NCI-H2227 treated with DMSO at 0.1 percent for 48 hours (cell line): ENCODE measurements at places on chromosomes 12 and 14.

- no peak for DNase-seq
Measured at GRCh38 chr12:57219205-57219992, 2.8 kb downstream of the NXPH4 start.

DNA sequence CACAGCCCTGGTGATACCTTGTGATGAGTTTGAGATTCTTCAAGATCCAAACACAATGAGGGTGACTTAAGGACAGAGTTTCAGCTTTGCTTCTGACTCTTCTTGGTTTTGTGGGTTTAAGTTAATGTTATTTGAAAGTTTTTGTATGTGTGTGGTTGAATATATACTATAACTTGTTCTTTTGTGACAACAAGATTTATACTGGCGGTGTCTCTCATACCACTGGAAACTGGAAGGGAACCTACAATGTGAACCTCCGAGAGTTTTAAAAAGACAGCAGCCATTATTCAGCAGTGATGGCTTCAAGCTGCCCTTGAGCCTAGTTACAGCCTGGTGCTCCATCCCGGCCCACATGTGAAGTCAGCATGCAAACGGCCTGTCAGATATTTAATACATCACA is 87.9 kb upstream of the IGF1 start:
- DNase-seq: no peak

GRCh38 chr14:38929416-38929815 is 173.6 kb downstream of the SEC23A start:
- no peak for DNase-seq

DNA sequence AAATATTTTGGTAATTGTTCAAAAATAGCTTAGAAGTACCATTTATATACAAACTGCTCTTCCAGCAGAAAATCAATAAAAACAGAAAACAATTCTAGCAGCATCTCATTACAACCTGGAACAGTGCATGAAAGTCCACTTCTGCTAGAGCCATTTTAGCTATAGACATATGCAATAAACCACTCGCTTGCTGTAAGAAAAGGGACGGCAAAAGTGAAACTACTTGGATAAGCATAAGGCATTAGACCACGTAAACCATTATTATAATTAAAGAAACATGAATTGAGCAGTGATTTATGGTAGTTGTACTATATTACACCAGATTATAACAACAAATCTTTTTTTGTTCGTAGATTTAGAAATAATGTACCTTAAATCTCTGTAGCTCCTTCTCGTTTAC is 48.7 kb downstream of the LRIG3 start:
- DNase-seq: no peak

- no peak for DNase-seq
Measured at GRCh38 chr12:50282721-50283228, 545 bp downstream of the LIMA1 start.

DNA sequence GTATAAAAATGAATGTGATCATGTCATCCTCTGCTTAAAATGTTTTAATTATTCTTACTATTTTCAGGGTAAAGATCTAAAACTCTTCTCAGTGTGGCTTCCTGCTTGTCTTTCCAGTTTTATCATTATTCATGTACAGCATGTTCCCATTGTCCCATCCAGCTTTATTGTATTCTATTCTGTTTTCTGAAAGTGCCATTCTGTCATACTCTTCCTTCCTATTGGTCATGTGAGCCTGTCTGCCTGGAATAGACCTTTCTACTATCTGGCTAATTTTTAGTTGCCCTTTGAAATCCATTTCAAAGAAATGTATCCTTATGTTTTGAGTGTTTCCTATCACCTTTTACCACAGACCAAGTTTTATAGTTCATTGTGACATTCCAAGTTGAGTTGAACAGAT is 34.9 kb downstream of the PALS1 start:
- no peak for DNase-seq

- DNase-seq: no peak
Measured at GRCh38 chr12:65911321-65911720, 87.0 kb downstream of the HMGA2 start.

DNA sequence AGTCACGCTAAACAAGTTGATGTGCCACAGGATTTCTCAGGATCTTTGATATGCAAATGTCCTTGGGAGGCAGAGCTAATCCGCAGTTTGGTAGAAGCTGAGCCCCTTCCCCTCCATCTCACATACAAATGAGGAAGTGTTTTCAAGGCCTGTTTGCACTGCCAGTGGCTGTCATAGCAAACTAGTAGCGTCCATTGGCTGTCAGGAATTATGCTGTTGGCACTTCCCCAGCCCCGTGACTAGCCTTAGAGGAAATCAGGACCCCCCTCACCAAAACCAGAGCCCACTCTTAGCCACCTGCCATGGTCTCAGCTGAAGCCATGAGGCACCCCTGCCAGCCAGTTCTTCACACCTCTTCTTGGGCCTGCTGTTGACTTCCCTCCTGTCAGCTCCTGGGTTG is 253.9 kb downstream of the CACNA1C start:
- no peak for DNase-seq

DNA sequence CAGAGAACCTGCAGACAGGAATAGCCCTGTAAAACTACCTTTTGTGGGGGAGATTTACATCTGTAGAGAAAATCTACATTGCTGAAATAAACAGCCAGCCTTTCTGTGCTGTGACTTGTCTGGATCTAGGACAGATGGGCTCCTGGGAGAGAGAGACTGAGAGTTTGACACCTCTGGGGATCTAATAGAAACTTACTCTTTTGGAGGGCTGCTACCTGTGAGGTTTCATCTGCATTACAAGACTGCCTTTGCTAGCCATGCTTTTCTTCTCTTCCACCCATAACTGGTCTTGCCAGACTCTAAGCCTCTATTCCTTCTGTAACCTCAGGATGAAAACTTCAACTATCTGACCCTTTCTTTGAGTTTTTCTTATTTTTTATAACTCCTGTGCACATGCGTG is 452.6 kb downstream of the ZFP36L1 start:
- no peak for DNase-seq

DNA sequence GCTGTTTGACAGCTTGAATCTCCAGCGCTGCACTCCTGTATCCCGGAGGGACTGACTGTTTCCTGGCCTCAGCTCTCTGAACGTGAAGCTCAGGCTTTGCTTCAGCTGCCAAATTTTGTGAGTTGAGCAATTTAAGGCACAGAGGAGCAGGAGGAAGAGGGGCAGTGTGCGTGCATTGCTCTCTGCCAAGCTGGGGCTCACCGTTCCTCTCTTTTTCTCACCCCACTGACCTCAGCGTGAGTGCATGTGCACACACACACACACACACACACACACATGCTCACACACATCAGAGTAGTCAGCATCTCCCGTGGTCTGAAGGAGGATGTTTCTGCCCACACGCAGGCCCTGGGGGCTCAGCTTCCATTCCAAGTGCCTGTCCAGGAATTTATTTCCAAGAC is 27.8 kb upstream of the BDKRB2 start:
- DNase-seq: no peak

DNA sequence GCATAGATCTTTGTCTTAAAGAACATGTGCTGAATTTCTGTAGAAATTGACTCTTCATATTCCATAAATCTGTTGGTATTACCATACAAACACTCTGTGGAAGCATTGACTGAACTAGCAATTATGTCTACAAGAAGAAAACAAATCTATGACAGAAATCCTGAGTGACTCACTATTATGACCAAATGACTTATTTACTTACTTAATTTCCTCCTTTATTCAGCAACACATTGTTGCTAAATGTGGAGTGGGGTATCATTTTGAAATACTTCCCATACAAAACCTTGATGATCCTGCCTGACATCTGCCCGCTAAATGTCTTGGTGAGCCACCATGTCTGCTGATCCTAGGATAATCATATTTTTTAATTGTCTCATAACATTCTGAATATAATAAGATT is 99.1 kb upstream of the SLCO1C1 start:
- DNase-seq: no peak

DNA sequence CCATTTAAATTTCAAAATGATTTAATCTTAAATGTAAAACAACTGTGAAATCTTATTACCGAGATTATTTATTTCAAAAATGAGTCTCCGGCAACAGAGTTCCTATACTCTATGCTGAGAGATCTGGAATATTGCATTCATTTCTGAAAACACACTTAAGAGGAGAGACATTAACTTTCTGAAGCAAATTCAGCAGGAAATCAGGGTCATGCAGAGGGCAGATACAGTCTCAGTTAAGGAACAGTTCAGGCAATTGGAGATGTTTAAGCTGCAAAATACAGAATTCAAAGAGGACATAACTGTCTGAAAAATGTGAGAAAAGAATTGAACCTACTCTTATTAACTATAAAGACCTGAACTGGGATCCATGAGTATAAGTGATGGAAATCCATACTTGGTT is 320.7 kb downstream of the PAWR start:
- no peak for DNase-seq

GRCh38 chr14:76348898-76349297 is 27.0 kb upstream of the ESRRB start:
- no peak for DNase-seq

DNA sequence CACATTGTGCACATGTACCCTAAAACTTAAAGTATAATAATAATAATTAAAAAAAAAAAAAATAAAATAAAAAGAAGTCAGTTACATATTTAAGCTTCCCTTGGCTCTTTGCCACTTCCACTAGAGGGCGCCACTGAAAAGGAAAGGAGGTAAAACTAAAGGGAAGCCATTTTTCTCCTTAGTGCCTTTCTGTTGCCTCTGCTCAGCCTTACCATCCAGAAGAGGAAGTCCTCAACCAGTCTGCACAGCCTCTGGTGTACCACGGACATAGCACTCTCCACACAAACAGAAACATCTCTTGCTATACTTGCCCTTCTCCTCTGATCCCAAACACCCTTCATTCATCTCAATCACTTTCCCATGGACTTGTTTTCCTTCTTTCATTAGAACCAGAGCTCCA is 169.0 kb upstream of the EEA1 start:
- DNase-seq: no peak

DNA sequence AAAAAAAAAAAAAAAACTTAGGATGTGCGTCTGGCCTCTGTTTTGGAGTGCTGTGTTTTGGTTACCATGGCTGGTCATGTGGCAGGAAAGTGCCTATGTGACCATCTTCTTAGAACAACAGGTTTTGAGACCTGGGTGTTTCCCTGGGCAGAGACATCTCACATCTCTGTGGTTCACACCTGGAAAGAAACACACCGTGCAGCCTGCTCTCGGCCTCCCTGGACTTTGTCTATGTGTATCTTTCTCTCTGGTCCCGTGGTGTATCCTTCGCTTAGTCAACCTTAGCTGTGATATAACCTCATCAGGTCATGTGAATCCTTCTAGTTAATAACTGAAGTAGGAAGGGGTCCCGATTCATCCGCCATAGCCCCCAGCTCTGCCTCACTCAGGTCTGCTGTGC is 22.6 kb downstream of the ACADS start:
- DNase-seq: no peak

DNA sequence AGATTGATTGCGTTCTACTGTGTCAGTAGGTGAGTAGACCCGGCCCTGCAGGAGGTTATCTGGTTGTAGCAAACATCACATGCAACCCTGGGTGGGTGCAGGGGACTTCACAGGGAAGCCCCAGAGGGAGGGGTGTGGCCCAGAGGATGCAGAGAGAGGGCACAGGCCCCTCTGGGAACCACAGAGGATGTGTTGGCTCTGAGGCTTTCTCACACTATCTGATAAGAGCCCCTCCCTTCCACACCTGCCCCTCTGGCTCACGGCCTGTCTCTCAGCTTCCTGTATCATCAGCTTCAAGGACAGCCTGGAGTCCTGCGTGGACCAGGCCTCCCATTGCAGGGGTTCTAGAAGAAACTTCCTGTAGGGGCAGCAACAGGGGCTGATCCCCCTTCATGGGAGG is 101.9 kb downstream of the RIN3 start:
- DNase-seq: no peak
